Right hindlimb (tissue), 1 donor: ENCODE measurements at places on chromosomes 3 and 15.
A peak's percentile ranks its signal among the peaks of the same experiment; 100 is the strongest.

DNA sequence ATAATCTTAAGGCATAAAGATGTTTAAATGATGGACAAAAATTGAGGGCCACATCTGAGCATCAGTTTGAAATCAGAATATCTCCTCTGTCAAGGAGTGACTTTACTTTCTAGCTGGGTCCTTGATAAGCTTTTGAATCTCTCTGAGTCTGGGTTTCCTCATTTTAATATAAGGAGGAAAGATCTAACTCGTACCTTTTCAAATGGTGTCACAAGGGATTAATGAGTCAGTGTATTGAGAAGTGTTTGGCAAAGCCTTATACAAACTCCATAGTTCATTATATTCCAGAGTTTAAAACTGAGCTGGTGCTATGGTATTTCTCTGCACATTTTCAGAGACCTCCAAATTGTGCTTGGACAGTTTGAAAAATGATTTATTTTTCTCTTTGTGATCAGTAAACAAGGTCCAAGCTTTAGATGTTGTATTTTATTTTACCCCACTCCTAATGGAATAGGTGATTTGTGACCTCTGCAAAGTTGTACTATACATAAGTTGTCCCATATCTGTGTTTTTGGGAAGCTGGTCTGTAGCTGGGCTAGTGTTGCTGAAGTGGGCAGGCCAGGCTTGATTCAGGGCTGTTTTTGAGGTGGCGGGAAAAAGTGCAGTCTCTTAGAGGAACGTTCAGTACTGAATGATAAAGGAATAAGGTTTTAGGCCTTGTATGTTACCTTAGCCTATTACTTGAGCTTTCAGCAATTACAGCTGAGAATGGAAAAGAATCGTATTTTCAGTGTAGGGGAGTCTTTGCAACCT lies 5.6 kb downstream of the FNDC3B start:
- DNase-seq = no peak

DNA sequence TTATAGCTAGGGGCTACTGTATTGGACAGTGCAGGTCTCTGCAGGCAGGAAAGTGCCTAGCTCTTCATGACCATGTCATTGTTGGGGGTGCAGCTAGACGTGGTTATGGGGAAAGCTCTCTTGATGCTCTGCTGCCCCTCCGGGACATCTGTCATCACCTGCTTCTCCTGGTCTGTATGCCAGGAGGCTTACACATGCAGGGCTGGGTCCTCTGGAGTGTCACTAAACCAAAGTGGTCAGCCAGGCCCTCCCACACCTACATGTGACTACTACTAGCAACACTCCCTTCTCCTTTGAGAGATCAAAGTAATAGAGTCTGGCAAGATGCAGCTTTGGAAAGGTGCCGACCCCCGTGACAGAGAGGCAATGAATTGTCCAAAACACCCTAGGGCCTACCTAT lies 98.5 kb downstream of the SST start:
- DNase-seq = no peak

DNA sequence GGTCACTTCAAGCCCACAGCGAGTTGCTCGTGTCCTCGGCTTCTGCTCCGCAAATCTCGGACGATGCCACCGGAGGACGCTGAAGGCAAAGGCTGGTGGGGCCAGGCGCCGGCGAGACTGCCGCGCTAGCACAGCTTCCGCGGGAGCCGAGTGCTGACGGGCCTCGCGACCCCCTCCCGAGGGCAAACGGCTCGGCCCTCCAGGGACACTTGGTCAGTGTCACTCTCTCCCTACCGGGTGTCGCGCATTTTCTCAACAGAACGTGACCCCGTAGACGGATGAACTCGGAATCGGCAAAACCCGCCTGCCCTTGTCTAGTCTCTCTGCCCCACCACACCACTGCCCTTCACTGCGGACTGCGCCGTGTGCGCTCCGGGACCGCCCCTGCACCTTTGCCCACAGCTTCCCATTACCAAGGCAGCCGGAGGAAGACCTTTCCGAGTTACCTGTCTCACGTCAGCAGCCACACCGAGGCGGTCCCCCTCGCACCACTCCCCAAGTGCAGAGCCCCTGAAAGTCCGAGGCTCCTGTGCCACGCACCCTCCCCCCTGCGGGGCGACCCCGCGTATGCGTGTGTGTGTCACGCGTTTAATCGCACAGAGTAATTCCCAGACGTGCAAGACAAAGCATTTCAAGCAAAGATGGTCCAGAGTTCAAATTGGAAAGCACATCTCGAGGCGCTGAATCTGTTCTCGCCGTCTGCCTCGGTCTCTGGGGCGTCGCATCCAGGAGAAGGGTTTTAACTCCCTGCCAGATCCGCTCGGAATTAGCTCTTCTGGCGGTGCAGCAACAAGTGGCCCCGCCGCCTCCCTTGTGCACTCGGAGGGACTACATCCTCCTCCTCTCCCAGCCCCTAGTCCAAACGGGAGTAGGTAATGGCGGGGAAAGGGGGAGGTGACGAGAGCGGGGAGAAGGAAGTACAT lies 245.0 kb upstream of the TOPAZ1 start:
- no peak for DNase-seq

- DNase-seq = no peak
Observed at GRCh38 chr3:149450281-149450680, 24.2 kb upstream of the TM4SF4 start.

DNA sequence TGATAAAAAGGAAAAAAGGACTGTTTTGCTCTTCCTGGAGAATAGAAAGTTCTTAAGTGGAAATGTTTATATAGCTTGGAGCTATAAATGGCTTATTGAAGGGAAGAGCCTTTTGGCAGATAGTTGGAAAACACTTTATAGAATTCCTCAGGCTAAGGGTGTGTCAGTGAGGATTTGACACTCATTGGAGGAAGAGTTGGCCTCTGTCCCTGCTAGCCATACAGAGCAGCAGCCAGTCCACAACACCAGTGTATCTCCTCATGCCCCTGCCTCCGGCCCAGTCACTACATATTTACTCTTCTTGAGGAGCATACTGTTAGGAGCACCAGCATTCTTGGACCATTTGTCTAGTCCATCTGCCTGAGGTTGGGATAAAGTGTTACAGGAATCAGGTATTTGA lies 36.2 kb downstream of the KLHL18 start:
- DNase-seq = no peak

DNA sequence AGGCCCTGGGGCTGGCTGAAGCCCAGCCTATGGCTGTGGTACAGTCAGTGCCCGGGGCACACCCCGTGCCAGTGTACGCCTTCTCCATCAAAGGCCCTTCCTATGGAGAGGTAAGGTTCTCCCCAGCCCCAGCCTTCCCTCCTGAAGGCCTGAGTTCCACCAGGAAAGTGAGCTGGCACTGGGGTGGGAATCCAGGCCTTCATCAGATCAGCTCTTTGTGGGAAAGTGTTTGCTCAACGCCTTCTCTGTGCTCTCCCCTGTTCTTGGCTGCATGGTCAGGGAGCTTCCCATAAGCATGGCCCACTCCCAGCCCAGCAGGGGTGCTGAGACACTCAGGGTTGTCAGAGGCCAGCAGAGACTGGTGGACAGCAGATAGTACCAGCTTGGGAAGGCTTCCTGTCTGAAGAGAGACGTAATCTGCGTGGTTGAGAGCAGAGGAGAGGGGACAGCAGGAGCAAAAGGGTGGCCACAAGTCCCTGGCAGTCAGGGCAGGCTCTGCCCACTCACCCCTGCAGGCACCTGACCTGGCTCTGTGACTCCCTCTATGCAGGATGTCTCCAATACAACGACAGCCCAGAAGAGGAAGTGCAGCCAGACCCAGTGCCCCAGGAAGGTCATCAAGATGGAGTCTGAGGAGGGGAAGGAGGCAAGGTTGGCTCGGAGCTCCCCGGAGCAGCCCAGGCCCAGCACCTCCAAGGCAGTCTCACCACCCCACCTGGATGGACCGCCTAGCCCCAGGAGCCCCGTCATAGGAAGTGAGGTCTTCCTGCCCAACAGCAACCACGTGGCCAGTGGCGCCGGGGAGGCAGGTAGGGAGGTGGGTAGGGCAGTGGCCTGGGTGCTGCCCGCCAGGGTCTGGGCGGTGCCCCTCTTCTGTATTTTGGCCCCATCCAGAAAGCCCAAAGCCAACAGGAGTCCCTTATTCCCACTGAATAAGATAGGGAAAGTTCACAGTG lies 38.4 kb downstream of the PML start:
- DNase-seq = no peak

DNA sequence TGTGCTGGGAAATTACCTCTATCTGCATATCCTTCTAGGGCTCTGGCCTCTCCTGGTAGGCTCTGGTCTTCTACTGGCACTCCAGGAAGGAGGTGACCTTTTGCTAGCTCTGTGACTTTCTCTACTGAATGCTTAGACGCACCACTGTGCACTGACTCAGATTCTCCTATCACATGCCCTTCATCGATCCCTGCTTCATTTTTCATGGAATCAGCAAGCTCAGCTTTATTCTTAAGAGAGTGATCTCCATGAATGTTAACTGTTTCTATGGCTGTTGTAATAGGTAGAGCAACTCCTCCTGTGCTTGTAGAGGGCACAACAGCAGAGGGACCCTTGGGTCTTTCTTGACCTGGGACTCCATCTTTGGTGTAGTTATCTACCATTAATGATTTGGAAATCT lies 106.6 kb downstream of the MAP4 start:
- no peak for DNase-seq

GRCh38 chr3:2659896-2660295 lies 450.3 kb downstream of the IL5RA start:
- no peak for DNase-seq

- DNase-seq = no peak
Observed at GRCh38 chr3:189548053-189548452, 83.1 kb upstream of the TP63 start.

DNA sequence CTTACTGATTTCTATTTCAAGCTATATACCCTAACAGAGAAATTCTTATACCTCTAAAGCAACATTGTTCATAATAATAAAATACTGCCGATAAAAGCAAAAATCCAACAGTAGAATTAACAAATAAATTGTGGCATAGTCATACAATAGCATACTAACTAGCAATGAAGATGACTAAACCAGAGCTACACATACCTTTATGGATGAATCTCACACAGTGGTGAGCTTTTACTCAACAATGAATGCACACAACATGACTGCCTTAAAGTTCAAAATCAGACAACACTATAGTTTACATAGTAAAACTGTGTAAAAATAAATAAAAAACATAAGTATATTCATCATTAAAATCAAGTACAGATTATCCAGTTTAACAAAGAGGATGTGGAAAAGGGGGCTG lies 99.1 kb downstream of the NR1I2 start:
- DNase-seq = no peak

DNA sequence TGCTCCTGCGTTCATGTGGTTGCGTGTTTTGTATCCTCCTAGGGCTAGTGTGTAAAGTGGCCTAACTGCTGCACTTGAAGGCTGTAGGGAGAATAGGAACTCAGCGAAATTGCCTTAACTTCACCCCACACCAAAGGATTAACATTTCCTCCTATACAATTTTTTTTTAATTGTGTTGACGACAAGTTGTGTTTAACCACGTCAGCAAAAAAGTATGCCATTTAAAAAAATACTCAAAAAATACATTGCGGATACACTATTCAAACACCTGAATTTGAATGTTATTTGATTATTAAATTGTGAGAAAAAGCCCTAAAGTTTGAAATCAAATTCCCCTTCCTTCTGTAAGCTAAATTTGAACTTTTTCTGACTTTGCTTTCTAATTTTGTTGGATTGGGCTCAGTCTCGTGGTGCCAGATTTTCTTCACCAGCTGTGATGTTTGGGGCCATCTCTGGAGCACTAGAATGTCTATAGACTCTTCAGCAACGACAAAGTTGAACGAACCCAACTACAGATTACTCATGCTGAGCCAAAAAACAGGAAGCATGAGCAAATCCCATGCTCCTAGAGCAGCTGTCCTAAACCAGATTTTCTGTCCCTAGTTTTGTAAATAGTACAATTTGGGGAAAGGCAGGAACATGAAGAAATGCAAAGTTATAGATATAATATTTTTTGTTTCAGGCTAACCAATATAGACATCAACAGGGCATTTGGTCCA lies 8.1 kb upstream of the SLC9A9 start:
- DNase-seq = no peak

DNA sequence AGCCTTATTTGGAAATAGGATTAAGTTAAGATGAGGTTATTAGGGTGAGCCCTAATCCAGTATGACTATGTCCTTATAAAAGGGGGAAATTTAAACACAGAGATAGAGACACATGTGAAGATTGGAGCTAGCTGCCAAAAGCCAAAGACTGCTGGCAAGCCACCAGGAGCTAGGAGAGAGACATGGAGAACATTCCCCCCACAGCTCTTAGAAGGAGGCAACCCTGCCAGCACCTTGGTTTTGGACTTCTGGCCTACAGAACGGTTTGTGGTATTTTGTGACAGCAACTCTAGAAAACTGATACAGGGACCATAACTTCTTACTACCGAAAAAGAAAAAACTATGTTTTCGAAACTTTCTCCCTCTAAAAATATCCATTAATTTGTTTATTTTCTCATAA lies 245.3 kb upstream of the RARB start:
- peak; percentile 30 for DNase-seq

GRCh38 chr3:128051459-128051836 lies 789 bp upstream of the SEC61A1 start:
- DNase-seq = no peak

DNA sequence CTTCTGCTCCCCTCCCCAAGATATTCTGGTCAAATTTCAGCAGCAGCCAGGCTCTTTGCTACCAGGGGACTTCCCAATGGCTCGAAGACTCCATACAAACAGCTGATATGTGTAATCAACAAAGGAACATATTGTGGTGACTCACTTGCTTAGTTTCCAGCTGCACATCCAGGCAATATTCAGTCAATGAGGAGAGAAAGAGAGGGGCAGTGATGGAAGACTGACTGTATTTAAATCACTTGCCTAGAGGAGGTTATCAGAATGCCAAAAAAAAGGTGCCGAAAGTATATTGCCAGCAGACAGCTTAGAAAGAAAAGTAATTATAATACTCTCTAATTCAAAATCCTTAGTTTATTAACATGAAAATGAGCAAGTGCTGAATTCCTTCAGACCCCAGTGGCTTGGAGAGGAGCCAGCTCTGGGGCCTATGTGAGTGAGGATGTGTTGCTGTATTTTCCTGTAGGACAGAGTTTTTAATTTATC lies 236.5 kb downstream of the LRTM1 start:
- DNase-seq = peak; percentile 51

DNA sequence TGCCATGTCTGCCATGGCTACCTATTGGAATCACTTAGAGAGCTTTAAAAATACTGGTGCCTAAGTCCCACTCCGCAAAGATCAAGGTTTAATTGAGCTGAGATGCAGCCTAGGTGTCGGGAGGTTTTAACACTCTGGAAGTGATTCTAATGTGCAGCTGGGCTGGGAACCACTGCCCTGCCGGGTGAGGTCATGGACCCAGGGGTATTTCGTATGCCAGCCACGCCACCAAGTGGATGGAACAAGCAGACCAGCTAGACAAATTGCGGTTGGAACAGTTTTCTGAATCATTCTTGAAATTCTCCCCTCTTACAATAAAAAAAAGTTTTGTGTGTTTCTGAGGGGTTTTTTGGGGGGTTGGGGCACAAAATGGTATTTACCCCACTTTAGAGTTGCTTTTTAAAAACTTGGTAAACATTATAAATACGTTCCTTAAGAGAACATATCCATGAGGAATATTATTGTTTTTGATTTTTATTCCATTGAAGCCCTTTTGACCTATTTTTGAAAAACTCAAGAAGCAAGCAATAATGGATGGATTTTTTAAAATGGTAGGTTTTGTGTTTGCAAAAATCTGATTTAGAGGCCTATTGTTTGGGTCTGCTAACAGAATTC lies 66.2 kb upstream of the CSTA start:
- DNase-seq = peak; percentile 45

- no peak for DNase-seq
Observed at GRCh38 chr3:61323094-61323493, 71.8 kb upstream of the FHIT start.
